ENCODE measurements at places on chromosomes 12 and 14.

GRCh38 chr12:107684990-107685359, 624 bp upstream of the PWP1 start:
- DNase-seq: peak; percentile 16

- DNase-seq: no peak
Measured at GRCh38 chr12:5439371-5439771, 7.5 kb downstream of the NTF3 start.

- no peak for DNase-seq
Measured at GRCh38 chr12:132651444-132652100, 33.0 kb downstream of the P2RX2 start.

DNA sequence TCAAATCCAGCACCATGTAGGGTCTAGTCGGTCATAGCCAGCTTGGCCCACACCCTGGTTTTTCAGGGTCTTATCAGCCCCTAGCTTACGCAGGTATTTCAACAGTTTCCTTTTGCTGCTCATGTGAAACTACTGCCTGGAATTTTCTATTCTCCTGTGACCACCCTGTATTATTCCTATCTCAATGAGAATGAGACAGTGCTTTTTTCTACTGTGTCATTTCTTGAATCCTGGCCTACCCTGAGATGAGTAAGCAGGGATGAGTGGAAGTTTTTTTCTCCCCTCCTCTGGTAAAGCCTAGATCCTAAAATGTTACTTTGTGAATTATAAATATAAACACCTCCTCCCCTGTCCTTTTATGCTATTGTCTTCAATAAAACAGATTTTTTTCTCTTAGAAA, 62.7 kb upstream of the ARID2 start:
- no peak for DNase-seq

DNA sequence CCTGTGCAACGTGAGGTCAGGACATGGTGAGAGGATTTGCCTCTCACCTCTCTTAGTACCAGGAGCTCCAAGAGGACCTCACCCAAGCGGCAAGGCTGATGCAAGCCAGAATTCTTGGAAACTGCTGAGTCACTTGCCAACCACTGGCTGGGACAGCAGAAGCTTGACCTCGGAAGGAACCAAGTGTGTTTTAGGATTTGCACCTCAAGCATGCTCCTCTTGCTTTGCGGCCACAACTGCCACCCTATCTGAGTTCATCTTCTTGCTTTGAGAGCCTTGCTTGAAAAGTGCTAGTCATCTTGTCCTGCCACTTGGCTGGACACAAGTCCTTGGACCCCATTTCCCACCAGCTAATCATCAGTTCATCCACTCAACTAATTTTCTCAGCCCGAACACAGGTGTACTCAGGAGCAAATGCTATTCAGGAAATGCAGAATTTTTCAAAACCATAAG, 195.8 kb downstream of the SLC25A21 start:
- DNase-seq: no peak

DNA sequence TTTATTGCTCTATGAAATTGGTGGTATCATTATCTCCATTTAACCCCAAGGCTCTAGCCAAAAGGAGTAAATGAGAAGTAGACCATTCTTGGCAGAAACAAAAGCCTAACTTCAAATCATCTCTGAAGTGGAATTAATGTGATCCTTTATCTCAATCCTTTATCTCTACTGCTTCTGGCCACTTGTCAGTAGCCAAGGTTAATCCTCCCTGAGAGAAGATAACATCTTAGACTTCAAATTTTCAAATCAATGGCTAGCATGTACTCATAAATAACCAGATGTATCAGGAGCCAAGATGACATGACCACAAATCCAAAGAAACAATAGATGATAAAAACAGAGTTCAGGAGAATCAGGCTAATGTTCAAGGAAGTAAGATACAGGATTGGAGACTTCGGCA, 123.1 kb upstream of the RASSF8 start:
- DNase-seq: no peak

- DNase-seq: no peak
Measured at GRCh38 chr12:108004319-108004718, 124.8 kb upstream of the WSCD2 start.

DNA sequence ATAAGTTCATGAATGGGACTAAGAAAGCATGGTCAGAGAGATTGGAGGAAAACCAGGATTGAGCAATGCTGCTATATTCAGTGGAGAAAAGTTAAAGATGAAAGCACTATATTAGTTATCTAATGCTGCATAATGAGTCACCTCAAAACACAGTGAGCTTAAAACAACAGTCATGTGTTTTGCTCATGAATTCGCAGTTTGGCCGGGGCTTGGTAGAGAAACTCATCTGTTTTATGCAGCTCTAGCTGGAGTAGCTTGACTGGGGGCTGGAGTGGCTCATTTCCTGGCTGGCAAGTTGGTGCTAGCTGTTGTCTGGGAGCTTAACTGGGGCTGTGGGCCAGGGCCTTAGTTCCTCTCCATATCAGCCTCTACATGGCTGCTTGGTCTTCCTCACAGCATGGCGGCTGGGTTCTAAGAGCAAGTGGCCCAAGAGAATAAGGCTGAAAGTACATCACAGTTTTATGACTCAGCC, 90.1 kb downstream of the ADCK1 start:
- no peak for DNase-seq

GRCh38 chr14:37594238-37594970, 645 bp downstream of the FOXA1 start:
- DNase-seq: peak; percentile 68

DNA sequence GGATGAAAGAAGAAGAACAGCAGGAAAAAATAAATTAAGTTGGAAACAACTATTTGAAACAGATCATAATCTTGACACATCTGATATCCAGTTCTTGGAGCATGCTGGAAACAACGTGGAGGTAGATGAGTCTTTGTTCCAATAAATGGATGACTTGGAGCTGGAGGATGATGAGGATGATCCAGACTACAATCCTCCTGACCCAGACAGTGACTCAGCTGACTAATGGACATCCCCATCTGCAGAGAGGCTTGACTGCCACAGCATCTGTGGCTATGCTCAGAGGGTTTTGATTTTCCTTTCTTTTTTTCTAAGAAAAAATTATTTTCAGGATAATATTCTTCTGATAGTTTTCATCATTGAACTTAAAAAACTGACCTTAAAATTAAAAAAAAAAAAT, 6.2 kb upstream of the ZDHHC17 start:
- no peak for DNase-seq

- DNase-seq: no peak
Measured at GRCh38 chr14:94960285-94961001, 190.5 kb upstream of the GSC start.

- no peak for DNase-seq
Measured at GRCh38 chr12:132143336-132144071, 615 bp downstream of the DDX51 start.

DNA sequence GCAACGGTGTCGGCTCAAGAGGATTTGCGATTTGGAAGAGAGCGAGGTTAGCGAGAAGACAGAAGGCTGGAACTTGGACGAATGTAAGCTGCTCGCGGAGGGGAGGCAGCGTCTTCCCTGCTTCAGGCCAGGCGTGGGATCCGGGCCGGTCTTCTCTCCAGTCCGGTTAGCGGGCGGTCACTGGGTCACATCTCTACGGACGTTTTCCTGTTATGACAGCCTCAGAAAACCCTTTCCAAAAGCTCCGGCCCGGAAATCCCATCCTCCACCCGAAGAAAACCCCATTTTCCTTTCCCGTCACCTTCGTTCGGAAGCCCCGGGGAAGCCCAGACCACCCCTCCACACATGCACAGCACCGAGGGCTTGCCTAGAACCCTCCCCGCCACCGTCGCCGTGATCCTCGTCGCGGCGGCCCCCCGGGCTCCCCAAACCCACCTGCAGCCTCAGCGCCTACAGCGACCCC, 268 bp downstream of the NDUFB1 start:
- DNase-seq: no peak

- no peak for DNase-seq
Measured at GRCh38 chr12:33519566-33519965, 79.9 kb upstream of the SYT10 start.

- DNase-seq: peak; percentile 38
Measured at GRCh38 chr12:101939856-101940265, 62.5 kb downstream of the DRAM1 start.

DNA sequence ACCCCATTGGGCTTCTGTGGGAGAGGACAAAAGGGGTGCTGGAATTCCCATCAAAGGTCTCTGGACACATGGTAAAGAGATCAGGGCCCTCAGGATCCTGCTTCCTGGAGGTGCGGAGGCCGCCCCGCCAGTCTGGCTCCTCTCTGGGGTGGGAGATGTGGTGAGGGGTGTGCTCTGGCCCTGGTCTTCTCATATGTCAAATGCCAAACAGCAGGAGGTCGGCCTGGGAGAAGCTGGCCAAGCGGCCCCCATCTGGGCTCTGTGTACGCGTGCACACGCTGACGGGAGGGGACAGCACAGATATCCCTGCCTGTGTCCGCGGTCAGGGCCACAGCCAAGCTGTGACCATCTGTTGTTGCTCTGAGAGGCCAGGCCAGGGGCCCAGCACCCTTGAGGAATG, 14.1 kb downstream of the FIGNL2 start:
- peak; percentile 86 for DNase-seq

DNA sequence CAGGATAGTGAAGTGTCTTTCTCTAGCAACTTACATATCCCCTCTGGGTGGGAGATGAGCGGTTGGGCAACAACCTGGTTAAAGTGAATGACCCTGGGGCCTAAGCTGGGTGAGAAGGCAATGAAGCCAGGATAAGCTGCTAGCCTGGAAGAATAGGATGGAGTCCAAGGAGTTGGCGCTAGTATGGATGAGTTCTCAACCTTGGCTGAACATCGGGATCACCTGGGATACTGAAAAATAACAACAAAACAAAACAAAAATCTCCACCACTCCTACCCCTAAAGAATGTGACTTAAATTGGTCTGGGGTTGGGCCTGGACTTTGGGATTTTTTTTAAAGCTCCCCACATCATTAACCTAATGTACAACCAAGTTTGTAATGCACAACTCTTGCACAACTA, 4.8 kb upstream of the RPS6KA5 start:
- no peak for DNase-seq

DNA sequence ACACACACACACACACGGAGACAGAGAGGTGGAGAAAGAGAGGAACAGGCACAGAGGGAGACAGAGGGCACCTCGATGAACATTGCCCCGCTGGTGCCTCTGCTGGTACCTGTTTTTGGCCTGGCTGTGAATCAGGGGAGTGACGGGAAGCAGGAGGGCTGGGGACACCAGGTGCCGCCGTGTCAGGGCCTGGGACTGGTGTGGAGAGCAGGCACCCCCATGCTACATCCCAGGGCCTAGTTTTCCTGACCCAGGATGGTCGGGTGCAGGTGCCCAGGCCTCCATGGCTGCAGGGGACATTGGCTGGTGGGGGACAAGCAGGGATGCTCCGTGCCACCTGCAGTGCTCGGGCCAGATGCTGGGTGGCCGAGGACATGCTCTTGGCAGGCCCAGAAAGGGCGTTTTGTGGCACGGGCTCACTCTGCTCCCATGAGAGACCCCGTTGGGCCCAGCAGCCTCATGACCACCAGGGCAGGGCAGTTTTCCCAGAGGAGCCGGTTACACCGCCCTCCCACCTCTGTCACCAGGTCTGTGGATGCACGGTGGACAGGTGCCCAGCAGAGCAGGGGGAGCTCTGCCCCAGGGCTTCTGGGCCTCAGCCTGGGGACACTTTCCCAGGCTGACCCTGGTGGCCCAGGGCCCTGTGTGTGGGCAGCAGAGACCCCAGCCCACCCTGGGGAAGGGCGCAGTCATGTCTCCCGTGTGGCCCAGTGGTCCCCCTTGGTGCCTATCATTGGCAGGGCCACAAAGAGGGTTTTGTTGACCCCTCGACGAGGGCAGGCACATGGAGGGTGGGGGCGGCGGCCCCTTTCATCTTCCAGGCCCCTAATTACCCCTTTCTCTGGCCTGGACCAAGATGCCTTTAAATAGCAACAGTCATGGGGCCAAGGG, 207.5 kb upstream of the RTL1 start:
- no peak for DNase-seq

DNA sequence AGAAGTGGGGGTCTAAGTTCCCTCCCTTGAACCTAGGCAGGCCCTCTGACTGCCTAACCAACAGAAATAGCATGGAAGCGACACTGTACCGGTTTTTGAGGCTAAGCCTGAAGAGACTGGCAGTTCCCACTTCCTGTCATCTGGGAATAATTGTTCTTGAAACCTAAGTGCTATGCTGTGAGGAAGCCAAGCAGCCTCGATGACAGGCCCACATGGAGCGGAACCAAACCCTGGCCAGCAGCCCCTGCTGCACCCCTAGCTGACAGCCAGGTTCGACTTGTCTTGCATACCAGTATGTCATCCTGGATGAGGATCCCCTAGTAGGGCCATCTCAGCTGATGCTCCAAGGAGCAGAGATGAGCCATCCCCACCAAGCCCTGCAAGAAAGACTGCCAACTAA, 6.4 kb upstream of the GPR68 start:
- DNase-seq: no peak

- DNase-seq: no peak
Measured at GRCh38 chr12:67813456-67813904, 164.9 kb downstream of the DYRK2 start.

- DNase-seq: no peak
Measured at GRCh38 chr12:39431797-39432196, 11.1 kb downstream of the KIF21A start.

DNA sequence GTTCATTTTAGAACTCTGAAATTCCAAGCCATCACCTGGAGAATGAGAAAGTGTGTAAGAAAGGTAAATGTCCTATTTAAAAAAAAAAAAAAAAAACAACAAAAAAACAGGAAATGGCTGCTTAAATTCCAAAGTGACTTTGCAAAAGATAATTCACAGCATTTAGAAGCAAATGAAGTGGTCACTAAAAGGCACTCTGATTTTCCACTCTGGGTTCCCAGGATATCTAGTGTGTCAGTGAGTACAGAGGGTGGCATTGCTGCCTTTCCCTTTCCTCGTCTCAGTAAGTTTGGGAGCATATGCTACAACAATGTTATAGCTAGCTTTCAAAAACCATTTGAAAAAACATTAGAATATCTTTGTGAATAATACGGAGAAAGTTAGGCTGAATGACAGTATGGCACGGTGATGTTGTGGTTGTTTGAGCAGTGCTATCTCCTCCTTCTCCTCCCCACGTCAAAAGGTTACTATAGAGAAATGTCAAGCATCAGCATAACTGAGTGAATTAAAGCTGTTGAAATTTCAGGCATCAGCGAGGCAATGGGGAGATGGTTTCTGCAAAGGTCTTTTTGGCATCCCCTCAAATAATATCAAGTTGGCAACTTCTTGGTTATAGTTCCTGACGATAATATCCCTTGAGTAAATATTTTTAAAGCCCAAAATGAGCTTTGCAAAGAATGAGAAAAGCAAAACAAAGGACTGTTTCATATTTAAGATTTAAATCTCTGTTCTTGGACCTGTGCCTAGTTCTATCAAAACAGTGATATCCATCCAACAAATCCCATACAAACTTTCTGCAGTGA, 164.5 kb upstream of the E2F7 start:
- no peak for DNase-seq

- no peak for DNase-seq
Measured at GRCh38 chr12:126447346-126447745, 1382.1 kb downstream of the AACS start.

Data from WERI-Rb-1 (cell line).